T-helper 17 cell (primary cell): ENCODE measurements at places on chromosomes 11 and 22.

DNA sequence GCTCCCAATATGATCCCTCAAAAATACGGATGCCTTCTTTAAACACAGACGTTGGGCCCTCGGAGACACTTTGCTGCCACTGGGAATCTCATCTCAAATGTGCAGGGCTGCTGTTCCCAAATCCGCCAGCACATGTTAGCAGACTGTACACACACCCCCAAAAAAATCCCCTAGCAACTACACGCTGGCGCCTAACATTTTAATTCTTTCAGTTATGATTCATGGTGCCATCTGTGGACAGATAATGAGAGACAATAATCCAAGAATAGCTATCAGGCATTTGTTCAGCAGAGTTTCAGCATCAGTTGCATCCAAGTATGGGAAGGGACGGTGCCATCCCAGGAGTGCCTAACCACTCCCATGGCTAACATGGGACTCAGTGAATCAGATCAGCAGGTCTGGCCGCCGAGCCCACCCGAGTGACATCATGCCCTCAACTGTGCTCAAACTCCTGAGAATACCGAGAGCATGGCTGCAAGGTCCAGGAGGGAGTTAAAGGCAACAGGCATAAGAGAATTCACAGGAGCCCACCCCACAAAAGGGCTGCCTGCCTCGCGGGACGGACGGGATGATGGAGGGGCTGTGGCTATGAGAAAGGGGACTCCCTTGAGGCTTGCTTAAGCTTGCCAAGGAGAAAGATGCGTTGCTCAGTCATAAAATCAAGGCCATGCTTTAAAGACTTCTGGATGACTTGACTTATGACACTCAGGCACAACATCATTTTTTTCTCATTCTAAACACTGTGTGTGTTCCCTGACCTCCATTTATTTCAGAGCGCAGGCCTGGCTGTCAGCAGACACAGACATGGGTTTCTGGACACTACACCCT is 337.0 kb downstream of the SHANK2 start:
- no peak for DNase-seq

GRCh38 chr11:2528301-2529050 is 83.7 kb downstream of the KCNQ1 start:
- DNase-seq, result no peak

DNA sequence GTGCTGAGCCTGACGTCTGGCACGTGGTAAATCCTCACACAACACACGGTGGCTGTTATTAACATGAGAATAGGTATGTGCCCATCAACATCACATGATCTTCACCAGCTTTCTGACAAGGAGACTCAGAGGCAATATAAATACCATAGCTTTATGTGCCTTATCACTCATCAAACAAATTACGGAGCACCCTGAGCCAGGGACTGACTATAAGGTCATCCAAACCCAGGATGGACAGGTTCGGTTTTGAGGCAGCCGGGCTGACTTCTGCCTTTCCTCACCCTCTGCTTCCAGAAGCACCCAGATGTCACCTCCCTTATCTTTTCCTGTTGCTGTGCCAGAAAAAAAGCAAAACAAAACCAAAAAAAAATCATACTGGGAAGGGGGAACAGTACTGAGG is 5.7 kb upstream of the PLAAT3 start:
- no peak for DNase-seq

GRCh38 chr11:2776351-2777061 is 76.7 kb upstream of the KCNQ1OT1 start:
- no peak for DNase-seq

GRCh38 chr11:100863080-100863581 is 176.0 kb downstream of the ARHGAP42 start:
- DNase-seq, result no peak

DNA sequence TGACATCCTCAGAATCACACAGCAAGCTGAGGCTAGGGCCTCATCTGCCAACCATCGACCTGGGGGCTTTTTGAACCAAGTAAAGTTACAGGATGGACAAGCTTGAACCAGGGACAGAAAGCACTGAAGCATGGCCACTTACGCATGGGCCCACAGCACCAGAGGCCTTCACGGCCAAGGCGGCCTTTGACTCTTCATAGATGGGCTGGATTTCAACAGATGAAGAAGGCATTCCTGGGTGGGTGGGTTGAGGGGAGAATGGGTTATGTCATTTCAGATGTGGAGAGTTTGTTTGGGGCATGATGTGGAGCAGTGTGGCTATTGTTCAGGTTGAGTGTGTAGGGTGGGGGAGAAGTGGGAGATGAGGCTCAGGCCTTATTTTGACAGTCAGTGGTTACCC is 60.2 kb downstream of the LRRC32 start:
- no peak for DNase-seq
